ENCODE measurements at places on chromosomes 7 and 10. TPM values are rescaled to one million over a fixed set of nuclear protein-coding genes. Genes with fewer than 3 reads are reported as not detected.

- DNase-seq, result no peak
- H3K4me3 ChIP-seq, result no peak overlapping the region
- H3K27ac ChIP-seq, result no peak overlapping the region
- no peaks in the 10 kb centered on the region for H3K4me1 ChIP-seq
Observed at GRCh38 chr10:35674843-35675242, 32.7 kb upstream of the FZD8 start.

Gene ASIC3
- total RNA-seq, result 2.9 TPM

GRCh38 chr7:116522247-116522646 lies 2.6 kb upstream of the CAV1 start:
- H3K4me1 ChIP-seq, result no peaks in the 10 kb centered on the region
- H3K4me3 ChIP-seq, result no peak overlapping the region
- no peaks in the 10 kb centered on the region for H3K36me3 ChIP-seq

Gene SLC35G1
- total RNA-seq, result 3.3 TPM

Gene BLNK
- total RNA-seq, result 4.1 TPM

DNA sequence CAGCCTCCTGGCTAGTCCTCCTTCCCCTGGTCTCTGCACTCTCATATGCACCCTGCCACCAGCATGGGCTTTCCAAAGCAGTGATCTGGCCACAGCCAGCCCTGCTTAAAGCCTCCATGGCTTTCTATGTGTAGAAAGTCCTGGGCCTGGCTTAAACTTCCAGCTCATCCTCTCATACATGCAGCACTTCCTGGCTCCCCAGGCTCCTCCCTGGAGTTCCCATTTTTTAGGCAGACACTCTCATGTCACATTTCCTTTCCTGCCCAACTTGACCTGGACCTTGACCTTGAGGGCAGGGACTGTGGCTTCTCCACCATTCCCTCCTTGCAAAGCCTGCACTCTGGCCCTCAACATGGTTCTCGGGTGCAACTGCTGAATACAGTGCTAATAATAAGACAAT lies 79.5 kb downstream of the CHST15 start:
- H3K27me3 ChIP-seq, result no peaks in the 10 kb centered on the region
- H3K4me1 ChIP-seq, result no peaks in the 10 kb centered on the region

DNA sequence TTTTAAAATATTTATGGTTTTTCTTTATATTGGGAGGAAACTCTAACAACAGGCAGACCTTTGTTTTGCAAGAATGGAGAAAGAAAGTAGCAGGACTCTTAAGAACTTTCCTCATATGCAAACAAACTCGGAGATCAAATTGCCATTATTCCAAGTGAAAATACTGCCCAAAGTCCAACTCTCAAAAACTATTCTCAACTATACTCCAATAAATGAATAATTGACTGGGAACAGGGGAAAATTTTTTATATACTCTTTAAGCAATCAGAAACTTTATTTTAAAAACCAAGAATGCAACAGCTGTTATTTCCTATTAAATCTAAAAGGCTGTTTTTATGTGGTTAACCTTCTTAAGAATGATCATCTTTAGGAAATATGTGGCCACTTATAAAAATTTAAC lies 101.9 kb downstream of the COL28A1 start:
- no peaks in the 10 kb centered on the region for H3K36me3 ChIP-seq
- no peak for DNase-seq
- H3K27ac ChIP-seq, result no peak overlapping the region

Data from aorta (tissue), 5 donors.